ENCODE measurements at places on chromosomes 2 and 18.

DNA sequence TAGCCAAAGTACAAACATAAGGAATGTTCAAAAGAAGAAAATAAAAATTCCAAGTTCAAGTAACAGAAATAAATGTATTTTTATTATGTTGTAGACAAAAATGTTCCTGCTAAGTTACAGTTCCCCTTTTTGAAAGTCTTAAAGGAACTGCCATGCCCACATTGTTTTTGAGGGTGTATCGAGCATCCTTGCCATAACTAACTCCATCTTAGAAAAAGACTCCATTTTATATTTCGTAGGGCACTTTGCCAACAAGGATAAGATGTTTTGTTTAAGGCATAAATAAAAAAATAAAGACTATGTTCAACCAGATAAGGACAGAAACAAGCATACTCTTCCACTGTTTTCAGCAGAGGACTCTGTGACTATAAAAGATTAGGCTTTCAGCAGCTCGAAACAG is 67.3 kb downstream of the TMEM237 start:
- DNase-seq = no peak

DNA sequence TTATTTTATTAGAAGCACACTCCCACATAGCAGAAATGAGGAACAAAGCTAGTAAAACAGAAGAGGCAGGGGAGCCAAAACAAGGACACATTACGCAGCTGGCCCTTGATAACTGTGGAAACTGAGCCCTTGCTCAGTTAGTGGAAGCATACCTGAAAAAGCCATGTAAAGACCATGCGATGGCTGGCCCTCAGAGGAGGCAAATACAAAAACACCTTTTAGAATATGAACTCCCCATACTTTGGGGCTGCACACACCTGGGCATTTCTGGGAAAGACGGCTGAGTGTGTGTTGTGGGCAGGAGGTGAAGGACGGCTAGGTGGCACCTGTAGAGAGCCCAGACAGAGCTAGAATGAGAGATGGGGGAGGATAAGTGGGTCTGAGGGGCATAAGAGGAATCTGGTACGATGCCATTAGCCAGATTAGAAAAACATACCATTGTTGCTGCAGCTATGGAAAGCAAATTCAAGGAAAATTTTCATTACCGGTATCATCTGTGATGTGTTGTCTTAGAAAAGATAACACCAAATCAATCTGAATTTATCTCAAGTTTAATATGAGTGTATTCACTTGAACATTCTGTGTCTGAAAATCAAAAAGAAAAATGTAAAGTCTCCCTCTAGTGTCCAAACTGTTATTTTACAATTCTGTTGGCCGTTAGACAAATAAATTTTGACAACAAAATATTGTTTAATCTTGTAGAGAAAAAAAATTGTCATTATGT is 45.2 kb upstream of the SULT1C3 start:
- no peak for DNase-seq

DNA sequence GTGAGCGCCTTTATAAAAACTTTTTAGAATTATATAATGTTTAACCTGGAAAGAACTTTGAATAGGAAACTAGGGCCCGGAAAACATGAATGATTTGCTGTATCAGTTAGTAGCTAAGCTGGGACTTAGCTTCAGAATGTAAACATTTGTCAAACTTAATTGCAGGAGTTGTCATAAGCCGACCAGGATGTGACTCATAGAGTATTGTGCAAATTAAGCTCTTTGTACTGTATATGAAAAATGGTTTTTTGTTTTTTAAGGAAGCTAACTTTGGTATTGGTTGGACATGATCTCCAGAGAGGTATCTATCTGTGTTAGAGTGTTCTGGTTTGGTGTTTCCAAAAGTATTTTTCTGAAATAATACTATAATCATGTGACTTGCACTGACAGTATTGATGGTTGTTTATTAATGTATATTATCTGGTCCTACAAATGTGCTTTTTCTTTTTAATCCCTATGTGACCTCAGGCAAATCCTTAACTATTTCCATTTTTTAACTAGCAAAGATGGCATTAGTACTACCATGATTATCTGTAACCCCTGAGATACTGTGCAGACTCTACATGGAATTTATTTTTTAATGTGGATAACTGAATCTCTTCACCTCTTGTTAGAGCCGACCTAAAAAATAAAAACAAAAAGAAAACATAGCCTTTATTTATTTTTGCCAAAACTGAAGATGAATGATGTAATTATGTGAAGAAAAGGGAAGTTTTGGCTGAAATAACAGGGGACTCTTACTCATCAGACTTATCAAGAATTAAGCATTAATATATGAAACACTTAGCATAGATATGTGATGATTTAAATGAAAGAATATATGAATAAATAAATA is 11.7 kb downstream of the YIPF4 start:
- no peak for DNase-seq

- DNase-seq = peak; percentile 71
Observed at GRCh38 chr2:235045336-235045972, 93.6 kb downstream of the SH3BP4 start.

GRCh38 chr2:8926356-8926755 is 77.1 kb downstream of the MBOAT2 start:
- DNase-seq = no peak

- no peak for DNase-seq
Observed at GRCh38 chr2:52345676-52346075, 1313.7 kb upstream of the NRXN1 start.

DNA sequence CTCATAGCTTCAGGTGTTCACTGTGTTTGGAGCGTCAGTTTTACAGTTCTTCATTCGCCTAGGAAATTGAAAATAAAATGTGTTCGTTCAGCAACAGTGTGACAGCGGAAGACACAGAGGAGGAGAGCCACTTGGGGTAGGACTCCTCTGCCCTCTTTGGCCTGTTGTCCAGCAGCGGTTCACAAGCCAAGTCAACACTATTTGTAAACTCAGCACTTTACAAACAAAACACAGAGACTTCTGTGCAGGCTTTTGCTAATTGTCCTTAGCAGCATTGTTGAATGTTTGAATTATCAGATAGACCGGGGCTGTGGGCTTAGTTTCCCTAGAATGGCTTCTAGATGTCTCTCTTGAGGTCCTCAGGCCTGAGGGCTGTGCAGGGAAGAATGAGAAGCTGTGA is 73.2 kb downstream of the TNFRSF11A start:
- no peak for DNase-seq
